SHP77 treated with DMSO at 0.1 percent for 48 hours (cell line): ENCODE measurements at places on chromosomes 6 and 20.

- DNase-seq = no peak
Measured at GRCh38 chr6:138194287-138194686, 24.0 kb downstream of the PBOV1 start.

GRCh38 chr20:33281550-33282146, 1.4 kb upstream of the BPIFB1 start:
- no peak for DNase-seq

DNA sequence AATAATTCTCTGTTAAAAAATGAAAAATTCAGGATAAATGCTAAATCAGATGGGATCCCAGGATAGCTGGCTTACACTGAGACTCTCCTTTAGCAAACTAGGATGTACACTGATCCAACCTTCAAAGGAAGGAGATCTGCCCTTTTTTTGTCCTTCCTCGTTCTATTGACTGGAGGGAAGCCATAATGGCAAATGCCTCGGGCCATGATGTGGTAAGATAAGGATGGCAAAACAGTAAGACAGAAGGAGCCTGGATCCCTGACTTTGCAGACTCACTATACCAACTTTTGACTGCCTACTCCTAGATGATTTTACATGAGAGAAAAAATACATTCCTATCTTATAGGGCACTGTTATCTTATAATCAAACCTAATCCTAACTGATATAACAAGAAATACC, 156.9 kb upstream of the BEND3 start:
- no peak for DNase-seq

DNA sequence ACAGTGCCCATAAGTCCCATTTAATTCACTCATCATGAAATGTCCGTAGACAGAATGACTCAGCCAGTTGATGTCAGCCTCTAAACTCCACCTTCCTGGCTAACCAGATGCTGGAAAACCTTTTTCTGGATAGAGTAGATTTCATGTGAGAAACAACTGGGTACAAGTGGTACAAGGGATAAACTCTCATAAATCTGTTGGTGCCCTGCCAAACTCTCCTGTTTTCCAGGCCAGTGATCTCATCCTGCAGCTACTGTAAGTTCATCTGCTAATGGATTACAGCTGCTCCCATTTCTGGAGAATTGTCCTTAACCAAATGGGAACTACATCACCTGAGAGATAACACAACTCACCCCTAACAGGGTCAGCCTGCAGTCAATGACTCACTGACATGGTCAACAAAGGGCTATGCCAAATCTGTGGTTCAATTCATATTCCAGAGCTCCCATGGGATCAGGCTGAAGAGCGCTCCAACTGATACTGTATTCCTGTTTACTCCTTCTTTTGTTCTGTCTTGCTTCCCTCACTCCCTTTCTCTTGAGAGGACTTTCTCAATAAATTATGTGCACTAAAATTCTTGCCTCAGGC, 210.1 kb upstream of the HDDC2 start:
- DNase-seq = peak; percentile 90

GRCh38 chr6:45432977-45433376, 55.2 kb upstream of the SUPT3H start:
- DNase-seq = no peak

DNA sequence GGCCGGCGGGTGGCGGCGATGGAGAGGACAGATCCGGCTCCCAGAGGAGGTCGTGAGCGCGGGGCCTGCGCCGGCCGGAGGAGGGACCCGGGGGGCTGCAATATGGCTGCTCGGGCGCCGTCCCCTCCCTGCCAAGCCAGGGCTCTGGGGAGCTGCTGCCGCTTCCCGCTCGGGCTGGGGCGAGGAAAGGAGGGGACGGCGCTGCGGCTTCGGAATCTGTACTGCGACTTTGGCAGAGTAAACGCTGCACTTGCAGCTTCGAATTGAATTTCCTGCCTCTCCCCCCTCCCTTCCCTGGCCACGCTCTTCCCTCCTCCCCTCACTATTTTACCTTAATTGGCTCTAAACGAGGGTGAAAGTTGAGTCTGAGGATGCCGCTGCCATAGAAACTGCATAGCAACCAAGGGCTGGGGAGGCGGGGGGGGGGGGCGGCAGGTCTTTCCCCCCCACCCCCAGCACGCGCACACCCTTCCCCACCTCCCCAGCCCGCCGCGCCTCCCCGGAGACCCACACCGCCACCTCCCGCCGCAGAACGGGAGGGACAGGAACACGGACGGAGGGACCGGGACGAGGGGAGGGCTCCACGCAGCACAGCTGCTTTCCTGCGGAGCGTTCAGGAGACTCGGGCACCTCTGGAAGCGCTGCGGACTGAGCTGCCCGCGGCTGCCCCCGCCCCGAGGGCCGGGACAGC, 93.9 kb downstream of the RNASET2 start:
- DNase-seq = no peak

DNA sequence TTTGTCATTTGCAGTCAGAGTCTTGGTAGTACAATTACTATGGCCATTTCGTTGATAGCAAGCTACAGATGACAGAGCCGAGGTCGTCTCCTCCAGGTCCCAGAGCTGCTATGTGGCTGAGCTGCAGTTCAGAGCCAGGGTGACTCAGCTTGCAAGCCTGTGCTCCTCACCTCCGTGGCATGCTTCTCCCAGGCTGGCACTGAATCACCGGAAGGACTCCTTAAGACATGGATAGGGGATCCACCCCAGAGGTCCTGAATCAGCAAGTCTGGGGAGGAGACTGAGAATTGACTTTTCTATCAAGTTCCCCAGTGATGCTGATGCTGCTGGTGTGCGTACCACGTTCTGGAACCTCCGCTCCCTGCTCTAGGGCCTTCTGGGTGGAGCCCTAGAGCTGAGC, 291.2 kb downstream of the CDH26 start:
- DNase-seq = no peak

- DNase-seq = no peak
Measured at GRCh38 chr6:106490030-106490429, 129.5 kb downstream of the CRYBG1 start.

GRCh38 chr6:37799263-37799644, 20.3 kb upstream of the ZFAND3 start:
- no peak for DNase-seq

DNA sequence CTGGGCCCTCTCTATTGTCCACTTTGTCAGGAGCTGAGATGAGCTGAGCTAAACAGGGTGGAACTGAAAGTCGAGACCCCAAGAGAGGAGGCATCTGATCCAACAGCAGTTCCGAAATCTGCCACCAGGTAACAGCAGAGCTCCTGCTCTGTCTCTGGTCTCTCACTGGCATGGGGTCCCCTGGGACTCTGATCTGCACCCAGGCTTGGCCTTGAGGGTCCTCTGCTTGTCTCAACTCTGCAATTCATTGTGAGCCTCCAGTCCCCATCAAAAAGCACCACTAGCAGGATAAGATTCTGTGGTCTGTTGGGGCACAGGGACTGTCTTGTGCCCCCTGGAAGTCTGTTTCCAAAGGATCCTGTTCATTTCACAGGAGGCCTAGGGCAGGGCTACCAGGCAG, 62.5 kb upstream of the TOP1 start:
- no peak for DNase-seq

DNA sequence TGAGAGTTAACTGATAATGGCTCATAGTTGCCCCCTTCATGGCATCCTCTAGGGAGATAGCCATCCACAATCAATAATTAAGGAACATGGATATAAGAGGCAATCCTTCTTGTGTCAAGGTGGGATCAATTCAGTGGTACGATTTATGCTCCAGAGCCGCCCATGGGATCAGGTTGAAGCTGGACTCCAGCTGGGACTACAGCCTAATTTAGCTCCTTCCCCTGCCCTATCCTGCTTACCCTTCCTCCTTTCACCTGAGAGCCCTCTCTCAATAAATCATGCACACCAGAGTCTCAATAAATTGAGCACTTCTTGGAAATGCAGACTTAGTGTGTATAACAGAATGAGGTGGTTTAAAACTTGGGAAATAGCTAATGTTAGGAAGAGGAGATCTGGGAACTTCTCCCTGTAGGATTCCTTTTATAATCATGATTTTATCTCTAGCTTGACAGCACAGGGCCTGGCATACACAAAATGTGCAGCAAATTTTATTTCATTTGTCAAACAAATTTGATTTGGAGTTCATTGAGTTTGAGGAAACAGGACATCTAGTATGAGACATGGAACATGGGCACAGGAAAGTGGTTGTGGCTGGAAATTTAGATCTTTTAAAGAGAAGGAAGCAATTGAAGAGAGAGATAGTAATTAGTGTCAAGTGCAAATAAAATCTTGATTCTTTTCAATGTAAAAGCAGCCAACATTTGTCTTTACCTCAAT, 28.6 kb upstream of the OGFRL1 start:
- DNase-seq = no peak

DNA sequence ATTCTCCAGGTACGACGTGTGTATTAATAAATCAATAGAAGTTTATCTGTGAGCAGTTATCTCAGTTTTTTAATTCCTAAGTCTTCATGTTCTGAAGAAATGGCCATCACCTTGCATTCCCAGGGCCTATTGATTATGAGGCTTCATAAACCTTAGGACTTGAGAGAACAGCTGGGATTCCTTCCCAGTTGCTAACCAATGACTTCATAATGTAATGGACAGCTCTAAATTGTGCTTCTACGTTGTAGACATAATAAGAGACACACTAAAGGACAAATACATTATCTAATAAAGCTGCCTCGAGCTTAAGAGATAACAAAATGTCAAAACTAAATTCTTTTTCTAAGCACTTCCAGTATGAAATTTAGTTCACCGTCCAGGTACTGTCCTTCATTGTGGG, 30.6 kb downstream of the TSHZ2 start:
- DNase-seq = no peak

DNA sequence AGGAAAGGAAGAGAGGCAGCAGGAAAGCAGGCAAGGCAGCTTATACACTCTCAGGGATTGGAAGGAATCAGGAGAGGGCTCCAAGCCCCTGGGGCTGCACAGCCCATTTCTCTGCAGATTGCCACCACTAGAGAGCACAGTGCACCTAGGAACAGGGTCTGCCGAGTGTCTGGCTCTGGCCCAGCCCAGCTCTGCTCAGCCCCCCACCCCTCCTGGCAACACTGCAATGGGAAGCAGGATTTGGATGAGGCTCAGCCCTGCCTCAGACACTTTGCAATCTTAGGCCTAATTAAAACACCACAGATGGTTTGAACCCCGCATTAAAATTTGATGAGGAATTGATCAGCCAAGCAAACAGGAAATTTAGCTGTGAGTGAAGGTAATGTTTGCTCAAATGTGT, 252.7 kb downstream of the DHX35 start:
- DNase-seq = no peak

GRCh38 chr20:23161968-23162696, 76.0 kb upstream of the CD93 start:
- peak; percentile 99 for DNase-seq

- DNase-seq = no peak
Measured at GRCh38 chr20:24977336-24977735, 15.2 kb downstream of the APMAP start.

DNA sequence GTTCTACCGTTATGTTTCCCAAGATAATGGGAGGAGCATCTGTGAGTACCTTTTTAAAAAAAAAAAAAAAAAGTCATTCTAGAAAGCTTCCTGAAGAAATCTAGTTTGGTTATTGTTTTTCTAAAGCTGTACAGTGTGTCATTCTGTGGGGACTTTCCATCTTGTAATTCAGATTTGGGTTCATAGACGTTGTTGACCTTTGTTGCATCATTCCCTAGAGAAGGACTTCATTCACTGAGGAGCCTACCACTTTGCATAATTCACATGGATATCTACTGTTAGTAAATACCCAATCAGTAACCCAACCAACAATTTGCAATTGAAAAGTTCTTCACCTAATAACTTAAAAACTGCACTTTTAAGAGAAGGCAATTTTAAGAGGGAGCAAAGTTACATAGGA, 60.1 kb downstream of the RPP40 start:
- DNase-seq = no peak

- DNase-seq = no peak
Measured at GRCh38 chr6:153941768-153942167, 97.3 kb upstream of the OPRM1 start.

DNA sequence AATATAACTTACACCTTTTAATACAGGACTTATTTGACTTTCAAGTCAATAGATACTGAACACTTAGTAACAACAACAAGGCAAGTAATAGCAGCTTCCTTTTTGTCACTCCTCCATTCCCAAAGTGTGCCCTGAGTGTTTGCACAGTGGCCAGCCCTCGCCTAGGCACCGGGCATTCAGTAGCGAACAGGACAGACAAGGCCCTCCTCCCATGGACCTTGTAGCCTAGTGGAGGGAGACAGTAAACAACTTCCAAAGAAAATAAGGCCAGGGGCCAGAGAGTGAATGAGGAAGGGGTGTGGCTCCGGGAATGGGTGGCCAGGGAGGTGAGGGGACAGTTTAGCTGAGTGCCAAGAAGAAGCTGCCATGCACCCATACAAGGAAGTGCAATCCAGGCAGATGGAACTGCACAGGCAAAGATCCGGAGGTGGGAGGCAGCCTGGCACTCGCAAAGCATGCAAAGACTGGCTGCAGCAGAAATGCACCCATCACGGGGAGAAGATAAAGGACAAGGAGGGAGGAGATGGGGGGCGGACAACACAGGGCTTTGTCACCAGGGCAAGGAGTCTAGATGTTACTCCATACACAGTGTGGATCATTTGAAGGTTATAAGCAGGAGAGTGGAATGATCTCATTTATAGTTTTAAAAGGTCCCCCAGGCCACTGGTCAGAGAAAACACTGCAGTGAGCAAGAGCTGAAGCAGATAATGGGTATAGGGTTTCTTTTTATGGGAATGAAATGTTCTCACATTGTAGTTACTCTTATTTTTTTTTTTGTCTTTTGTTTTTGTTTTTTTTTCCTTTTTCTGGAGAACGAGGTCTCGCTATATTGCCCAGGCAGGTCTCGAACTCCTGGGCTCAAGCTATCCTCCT, 32.2 kb downstream of the ATP9A start:
- DNase-seq = no peak

GRCh38 chr6:99119109-99120031, 171.6 kb upstream of the FBXL4 start:
- peak; percentile 71 for DNase-seq

GRCh38 chr20:17759449-17759848, 59.7 kb downstream of the BANF2 start:
- no peak for DNase-seq

DNA sequence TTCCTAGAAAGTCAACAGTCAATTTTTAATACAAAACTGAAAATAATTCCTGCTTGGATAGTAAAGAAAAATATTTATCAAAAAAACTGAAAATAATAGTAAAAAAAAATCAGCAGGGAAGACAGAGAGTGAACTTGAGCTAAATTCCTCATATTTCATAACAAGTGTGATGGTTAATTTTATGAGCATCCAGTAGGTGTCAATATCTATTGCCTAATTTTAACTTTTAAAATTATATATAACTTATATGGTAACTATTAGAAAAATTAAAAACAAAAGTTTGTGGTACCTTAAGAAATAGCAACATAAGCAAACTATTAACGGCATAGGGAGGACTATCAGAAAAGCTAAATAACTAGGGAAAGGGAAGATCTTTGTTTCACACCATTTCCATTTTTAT, 2.1 kb downstream of the EPM2A start:
- no peak for DNase-seq
